ENCODE measurements at places on chromosomes 11 and 22.

DNA sequence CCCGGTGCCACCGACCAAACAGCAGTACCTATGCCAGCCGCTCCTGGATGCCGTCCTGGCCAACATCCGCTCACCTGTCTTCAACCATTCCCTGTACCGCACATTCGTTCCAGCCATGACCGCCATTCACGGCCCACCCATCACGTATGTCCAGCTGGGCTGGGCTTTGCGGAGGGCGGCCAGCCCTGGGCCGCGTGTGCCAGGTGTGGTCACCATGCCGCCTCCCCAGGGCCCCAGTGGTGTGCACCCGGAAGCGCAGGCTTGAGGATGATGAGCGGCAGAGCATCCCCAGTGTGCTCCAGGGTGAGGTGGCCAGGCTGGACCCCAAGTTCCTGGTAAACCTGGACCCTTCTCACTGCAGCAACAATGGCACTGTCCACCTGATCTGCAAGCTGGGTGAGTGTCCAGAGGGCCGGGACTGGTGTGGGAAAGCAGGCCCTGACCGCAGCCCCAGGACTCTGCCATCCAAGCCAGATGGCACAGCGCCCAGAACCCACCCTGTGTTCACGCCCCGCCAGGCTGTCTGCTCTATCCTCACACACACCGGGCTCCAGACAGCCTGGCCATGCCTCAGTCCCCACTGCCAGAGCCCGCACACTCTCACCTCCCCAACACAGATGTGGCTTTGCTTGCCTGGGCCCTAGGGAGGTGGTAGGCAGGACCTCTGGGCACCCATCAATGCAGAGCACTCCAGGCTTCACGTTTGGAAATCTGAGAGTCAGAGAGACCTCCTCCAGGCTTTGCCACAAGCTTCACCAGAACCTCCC, 77.6 kb downstream of the MED15 start:
- DNase-seq: no peak

DNA sequence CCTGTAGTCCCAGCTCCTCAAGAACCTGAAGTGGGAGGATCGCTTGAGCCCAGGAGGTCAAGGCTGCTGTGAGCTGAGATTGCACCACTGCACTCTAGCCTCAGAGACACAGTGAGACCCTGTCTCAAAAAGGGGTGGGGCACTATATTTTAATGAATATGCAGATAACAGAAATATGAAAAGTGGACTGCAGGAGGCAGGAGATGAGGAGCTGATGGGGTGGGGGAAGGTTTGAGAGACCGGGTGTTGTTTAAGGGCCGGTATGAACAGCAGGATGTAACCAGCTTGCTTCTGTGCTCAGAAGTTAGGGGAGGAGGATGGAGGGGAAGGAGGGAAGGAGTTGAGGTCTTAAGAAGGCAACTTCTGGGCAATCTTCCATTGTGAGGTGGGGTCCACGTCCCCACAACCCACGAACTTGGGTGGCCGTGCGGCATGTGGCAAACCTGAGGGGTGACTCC, 1.3 kb upstream of the B4GALNT4 start:
- no peak for DNase-seq

GRCh38 chr22:27636716-27637508, 164.6 kb downstream of the MN1 start:
- DNase-seq: no peak

DNA sequence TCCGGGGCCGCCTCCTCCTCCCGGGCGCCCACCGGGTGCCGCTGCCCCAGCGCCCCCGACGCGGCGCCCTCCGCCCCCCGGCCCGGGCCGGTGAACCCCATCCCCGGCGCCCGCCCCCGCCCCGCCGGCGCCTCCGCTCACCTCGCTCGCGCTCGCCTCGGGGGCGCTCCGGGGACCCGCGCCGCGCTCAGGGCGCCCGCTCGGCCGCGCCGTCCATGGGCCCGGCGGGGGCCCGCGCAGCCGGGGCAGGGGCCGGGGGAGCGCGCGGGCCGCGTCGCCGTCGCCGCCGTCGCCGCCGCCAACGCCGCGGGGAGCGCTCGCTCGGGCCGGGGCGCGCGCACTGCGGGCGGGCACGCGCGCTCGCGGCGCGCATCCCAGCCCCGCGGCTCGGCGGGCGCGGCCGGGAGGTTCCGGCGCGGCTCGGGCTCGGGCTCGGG, 293 bp downstream of the DUSP8 start:
- no peak for DNase-seq

GRCh38 chr22:32080904-32081303, 37.8 kb downstream of the SLC5A1 start:
- DNase-seq: no peak

GRCh38 chr11:18927550-18928322, 11.5 kb downstream of the MRGPRX1 start:
- no peak for DNase-seq

GRCh38 chr11:44266056-44266780, 43.7 kb downstream of the ALX4 start:
- no peak for DNase-seq

GRCh38 chr22:20956258-20957101, 10.6 kb upstream of the AIFM3 start:
- no peak for DNase-seq

DNA sequence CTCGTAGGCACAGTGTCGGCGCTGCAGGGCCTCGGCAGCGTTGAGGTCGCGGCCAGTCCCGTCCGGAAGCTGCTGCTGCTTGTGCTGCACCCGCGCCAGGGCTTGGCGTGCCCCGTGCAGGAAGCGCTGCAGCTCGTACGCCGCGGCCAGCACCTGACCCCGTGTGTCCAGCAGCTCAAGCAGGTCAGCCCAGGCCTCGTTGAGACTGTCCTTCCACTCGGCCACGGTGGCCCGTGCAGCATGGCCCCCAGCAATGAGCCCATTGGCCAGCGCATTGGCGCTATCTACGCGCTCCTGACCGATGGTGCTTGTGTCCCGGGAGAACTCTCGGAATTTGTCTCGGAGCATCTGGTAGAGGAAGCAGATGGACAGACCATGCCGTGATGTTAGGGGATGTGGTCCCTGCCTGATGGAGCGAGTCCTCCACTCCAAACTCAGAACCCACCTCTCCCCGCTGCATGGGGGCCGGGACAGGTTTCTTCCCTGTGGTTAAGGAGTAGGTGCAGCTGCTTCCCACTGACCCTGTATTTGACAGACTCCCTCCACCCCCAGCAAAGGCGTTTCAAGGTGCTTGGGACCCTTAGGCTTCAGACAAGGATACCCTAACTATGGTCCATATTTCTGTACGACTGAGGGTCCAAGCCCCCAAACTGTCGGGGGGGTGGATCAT, 13.8 kb upstream of the RBM4B start:
- no peak for DNase-seq

DNA sequence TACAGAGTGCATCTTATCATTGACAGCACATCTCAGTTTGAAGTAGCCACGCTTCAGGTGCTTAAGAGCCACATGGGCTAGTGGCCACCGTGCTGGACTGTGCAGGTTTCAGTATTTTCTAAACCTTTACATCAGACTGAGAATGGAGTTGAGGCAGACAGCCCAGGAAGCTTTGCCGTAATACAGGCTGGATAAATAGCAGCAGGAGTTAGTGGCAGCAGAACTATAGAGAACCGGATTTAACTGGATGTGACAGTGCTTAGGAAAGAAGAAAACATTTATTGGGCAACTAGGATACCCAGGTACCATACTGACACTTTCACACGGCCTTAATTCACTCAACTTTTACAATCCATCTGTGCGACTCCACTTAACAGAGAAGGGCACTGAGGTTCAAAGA, 145.5 kb downstream of the LARGE1 start:
- DNase-seq: no peak

- DNase-seq: no peak
Measured at GRCh38 chr11:26905368-26905767, 88.5 kb upstream of the FIBIN start.

DNA sequence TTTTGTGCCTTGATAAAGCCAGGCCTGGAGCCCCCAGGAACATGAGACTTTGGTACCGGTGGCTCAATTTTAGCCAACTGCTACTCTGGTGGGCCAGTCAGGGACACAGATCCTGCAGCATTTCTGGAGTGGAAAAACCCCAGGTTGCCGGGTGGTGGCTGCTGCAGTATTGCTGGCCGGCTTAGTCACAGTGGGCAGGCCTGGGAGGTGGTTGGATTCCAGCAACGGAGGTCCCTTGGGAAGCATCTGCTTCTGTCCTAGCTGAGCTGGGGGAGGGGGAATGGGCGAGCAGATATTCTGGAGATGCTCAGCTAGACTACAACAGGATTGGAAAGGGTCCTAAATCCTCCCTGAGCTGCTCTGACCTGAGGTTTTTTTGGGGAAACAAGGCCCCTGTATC, 31.6 kb upstream of the ACCSL start:
- DNase-seq: no peak

DNA sequence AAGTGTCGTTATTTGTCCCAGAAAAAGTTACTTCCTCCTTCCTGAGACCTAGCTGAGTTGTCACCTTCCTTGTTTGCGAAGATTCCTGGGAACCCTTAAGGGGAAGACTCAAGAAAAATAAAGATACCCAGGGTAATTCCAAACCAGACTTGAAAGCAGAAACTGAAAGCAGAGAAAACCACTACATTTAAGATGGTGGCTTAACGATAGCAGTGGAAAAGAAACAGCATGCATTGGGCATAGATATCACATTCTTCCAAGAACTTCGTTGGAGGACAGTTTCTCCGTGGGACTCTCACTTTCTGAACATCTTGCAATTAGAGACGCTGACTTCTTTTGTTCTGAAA, 89.1 kb downstream of the FAM76B start:
- DNase-seq: no peak

- no peak for DNase-seq
Measured at GRCh38 chr11:66112601-66113499, 42.8 kb downstream of the PACS1 start.

All from stimulated activated CD8-positive, alpha-beta memory T cell treated with anti-CD3 and anti-CD28 coated beads, Interleukin-15, amount 100 ng/mL, for 24 hours (primary cell).